ENCODE measurements at places on chromosomes 4 and X.

GRCh38 chr4:28354880-28355656 is 1494.4 kb downstream of the STIM2 start:
- DNase-seq, result no peak

GRCh38 chr4:96102541-96103026 is 262.7 kb downstream of the PDHA2 start:
- DNase-seq, result no peak

DNA sequence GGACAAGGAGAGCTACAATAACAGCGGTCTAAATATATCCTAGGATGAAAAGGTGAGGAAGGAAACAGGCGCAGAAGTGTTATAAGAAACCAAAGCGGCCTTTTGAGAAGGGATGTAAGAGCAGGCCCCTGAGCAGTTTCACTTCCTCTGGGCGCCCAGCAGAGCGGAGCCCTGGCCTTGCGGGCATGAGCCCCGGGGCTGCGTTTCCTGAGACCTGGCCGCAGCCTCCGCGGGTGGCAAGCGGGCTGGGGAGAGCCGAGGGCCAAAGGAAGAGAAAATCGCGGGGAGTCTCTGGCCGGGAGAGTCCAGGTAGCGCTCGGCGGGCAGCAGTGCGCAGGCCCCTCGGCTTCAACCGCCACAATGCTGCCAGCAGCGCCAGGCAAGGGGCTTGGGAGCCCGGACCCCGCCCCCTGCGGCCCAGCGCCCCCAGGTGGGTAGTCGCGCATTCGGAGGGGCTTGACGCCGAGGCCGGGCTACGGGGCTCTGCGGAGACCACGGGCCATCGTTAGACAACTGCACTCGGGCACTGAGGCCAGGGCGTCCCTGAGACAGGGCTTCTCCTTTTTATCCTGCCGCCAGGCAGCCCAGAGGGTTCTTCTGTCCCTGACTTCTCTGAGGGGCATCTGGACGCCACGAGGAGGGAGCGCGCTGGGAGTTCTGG is at the start of gene BANK1:
Gene BANK1, plus strand, starts transcription at position 210 of the 661 bp plus-strand sequence. Its CDS starts 151 bp downstream, at position 361.
- DNase-seq, result peak; percentile 16

GRCh38 chr4:94304365-94304971 is 38.2 kb downstream of the HPGDS start:
- DNase-seq, result no peak

Data from posterior cingulate gyrus (tissue), 11 donors.